ENCODE measurements at places on chromosomes 2 and 18.

GRCh38 chr18:52451256-52451655, 111.3 kb downstream of the DCC start:
- DNase-seq = no peak

- no peak for DNase-seq
Measured at GRCh38 chr18:48615566-48616401, 77.0 kb downstream of the CTIF start.

- DNase-seq = no peak
Measured at GRCh38 chr18:28485918-28486317, 309.0 kb upstream of the CDH2 start.

DNA sequence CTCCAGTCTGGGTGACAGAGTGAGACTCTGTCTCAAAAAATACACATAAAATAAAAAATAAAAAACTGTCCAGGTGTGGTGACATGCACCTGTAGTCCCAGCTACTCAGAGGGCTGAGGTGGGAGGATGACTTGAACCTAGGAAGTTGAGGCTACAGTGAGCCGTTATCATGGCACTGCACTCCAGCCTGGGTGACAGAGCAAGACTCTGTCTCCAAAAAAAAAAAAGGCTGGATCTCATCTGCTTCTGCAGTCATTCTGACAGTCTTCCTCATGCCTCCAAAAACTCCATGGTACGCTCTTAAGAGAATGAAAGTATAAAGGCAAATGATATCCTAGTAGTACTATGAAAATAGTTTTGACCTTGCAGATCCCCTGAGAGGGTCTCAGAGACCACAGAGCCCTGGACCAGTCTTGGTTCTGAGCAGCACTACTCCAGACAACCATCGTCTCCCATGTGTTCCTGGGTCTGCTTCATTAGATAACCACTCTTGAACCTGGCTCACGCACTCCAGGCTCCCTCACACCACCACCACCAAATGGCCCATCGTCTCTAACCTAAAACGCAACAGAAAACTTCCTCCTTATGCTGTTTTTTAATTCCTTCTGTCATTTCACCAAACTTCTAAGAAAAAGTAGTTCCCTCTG, 26.0 kb downstream of the SPIRE1 start:
- DNase-seq = no peak

DNA sequence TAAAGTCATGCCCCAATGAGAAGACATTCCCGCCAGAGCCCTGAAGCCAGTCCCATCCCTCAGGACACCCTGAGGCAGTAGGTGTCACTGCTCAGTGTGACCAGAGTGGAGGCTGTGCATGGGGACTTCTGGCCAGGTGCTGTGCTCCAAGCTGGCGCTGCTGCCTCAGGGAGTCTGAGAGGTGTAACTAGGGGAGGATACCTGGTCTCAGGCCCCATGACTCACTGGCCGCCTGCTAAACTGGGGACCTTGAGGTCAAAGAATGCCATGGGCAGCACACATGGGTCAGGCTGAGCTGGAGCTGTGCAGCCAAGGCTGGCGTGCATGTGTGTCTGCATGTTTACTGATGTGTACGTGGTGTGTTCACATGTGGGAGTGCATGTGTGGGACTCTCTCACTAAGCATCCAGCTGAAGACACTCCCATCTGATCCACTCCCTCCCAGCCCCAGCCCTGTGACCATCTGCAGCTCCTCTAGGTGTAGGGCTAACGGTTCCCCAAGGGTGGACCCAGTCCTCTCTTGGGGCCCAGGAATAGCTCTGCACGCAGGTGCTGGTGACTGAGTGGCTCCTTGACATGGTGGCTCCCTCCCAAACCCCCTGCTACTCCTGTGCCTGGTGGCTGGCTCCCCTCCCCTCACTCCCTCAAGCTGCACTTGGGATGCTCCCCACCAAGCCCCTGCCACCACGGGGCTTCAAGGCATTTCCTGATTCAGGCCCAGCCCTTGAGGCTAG, 16.5 kb downstream of the HS6ST1 start:
- no peak for DNase-seq

GRCh38 chr2:151770995-151771394, 36.7 kb upstream of the NEB start:
- DNase-seq = no peak
